ENCODE measurements at places on chromosomes 13 and 19.

DNA sequence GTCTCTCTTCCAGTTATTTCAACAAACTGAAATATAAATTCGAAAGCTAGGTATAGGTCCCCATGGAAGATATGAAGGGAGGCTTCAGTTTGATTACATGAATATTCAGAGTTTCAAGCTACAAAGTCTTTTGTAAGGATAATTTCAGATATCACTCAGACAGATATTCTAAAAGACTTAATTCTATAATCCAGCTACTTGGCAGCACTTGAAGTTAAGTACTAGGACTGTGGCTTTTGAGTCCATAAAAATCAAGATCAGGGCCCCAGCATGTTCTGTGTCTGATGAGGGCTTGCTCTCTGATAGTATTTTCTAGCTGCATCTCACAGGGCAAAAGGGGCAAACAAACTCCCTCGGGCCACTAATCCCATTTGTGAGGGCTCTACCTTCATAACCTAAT lies 160.6 kb upstream of the IRS2 start:
- no peak for DNase-seq

DNA sequence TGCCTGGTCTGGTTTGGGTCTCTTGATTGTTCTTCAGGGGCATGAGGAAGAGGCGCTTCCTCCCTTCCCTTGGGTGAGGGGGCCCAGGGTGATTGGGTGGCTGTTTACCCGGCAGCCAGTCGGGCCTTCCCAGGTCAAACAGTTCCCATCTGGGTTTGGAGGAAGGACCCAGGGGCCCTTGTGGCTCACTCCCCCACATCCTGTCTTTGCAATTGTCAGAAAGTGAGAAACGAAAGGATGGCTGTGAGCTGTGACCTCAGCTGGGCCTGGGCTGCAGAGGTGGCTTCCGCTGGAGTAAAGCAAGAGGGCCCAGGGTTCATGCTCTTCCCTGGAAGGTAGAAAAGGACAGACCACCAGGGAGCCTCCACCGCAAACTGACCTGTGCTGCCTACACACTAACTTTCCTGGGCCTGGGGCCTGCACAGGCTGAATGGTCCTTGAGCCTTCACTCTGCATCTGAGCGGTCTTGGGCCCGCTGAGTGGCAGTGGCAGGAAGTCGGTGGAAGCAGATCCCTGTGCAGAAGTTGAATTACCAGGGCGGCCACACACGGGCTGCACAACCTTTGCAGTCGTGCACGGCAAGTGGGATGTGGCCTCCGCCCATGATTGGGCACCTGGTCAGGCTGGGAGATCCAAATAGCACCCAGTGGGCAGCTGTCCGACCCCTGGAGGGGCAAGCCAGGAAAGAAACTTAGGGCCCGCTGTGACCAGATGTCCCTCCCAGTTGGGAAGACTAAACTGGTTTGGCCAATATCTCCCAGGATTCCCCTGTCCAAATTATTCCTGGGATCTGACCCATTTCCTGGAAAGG lies 5.3 kb upstream of the CD79A start:
- DNase-seq = no peak

GRCh38 chr13:20146381-20146780 lies 14.5 kb downstream of the GJA3 start:
- DNase-seq = no peak

DNA sequence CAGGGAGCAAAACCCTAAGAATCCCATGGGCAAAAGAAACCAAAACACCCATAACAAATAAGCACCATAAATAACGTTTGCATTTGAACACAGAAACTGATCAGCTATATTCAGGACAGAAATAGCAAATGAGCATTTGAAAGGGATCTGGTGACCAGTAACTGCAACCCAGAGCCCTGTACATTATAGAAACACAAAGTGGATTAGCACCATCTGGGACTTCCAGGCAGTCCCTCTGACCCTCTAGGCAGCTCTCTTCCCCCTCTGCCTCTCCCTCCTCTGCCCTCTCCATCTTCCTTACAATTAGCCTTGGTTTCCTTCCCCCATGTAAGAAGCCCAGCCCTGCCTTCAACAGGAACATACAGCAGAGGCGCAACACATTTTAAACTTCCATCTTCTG lies 215.0 kb downstream of the DCLK1 start:
- no peak for DNase-seq

GRCh38 chr19:18898081-18898606 lies 2.2 kb upstream of the CERS1 start:
- no peak for DNase-seq

DNA sequence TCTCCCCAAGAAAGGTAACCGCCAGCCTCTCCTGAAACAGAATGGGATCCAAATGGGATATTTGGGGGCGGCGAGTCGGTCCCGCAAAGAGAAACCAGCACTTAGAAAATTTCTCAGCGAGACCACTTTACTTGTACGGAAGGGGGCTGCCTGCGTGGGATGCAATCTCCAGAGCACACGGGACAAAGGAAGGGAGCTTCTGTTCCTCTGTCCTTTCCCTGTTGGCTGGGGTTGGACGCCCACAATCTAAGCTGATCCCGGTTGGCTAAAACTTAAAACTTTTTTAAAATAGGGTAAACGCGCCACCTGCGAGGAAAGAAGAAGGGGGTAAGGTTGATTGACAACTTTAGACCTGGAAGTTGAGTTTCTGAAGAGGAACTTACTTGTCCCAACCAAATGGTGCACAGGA lies 826 bp upstream of the BSG start:
- peak; percentile 31 for DNase-seq

- DNase-seq = peak; percentile 57
Measured at GRCh38 chr19:14425696-14426138, 6.6 kb upstream of the DDX39A start.

DNA sequence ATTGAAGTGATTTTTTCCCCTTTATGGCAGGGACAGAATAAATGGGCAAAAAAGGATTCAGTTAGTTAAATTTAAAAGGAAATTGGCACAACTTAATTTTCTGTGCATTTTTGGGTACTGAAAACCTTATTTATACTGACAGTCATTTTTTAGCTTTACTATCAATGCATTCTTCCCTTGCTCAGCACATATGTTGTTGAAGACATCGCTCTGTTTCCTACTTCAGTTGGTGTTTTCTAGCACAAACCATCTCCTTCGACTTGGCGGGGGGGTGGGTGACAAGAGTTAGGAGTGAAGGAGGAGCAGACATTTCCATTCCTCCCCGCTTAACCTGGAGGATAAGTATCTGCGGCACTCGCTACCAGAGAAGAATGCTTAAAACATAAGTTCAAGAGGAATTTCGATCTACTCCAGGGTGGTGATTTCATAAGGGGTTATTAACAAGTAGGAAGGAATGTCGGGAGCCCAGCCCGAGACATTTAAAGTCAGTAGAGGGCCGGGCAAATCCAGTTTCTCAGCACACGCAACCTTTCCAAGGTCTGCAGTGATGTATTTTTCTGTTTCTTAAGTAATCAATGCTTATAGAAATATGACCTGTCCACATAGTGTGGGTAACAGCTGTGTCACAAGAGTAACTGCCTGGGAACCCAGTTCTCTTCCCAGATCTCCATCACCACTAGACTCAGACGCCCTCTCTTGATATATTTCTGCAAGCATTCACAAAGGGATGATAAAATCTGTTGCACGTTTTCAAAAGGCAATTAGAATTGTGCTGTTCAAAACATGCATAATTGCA lies 525.8 kb downstream of the MYO16 start:
- peak; percentile 53 for DNase-seq

- peak; percentile 30 for DNase-seq
Measured at GRCh38 chr19:7832781-7833180, 2.8 kb downstream of the EVI5L start.

DNA sequence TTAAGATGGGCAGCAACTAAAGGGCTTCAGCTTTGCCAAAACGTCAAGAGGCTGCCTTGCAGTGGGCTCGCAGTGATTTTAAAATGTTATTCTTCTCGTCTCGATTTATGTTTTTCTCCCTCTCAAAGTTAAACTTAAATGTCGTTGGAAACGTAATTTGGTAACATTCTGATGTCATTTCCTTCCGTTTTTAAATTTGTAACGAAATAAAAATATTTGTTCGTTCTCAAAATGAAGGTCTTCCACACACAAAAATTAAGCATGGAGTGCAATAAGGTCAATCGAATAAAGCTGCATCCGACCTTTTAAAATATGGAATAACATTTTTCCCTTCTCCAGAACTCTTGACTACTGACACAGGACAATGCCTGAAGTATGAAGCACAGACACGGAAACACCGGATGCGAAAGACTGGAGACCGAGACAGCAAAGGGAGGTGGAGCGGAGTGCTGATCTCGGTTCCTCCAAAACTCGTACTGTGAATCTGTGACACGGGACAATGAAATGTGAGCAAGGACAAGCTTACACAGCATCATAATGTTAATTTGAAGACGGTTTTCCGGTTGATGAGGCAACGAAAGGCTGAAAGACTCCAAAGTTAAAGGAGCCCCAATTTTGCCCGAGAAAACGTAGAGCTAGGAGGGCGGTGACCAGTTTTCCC lies 850 bp downstream of the MTMR6 start:
- peak; percentile 57 for DNase-seq

GRCh38 chr19:58279042-58279924 lies 528 bp downstream of the ZNF8 start:
- peak; percentile 72 for DNase-seq

DNA sequence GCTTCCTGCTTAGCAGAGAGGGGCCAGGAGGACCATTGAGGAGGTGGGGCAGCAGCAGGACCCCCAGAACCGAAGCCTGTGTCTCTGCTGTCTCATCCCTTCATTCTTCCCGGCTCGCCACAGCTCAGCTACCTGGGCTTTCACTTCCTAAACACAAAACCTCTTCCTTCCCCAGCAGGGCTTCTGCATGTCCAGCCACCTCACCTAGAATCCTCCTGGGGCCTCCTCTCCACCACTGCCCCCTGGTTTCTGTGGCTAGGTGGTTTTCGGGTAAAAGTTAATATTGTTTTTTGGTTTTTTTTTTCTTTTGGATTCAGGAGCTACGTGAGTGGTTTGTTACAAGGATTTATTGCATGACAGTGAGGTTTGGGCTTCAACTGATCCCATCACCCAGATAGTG lies 61.8 kb upstream of the PABPC3 start:
- DNase-seq = no peak

DNA sequence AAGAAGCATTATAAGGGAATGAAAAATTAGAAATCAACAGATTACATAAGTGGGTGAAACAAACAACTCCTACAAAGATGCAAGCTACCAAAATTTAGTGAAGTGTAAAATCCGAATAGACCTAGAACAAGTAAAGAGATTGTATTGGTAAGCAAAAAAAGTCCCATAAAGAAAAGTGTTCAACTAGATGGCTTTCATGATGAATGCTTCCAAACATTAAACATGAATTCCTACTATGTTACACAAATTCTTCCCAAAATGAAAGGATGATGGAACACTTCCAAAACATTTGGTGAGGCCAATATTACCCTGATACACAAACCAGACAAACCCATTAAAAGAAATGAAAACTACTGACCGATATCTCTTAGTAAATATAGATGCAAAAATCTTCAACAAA lies 139.0 kb downstream of the GPC5 start:
- DNase-seq = no peak

DNA sequence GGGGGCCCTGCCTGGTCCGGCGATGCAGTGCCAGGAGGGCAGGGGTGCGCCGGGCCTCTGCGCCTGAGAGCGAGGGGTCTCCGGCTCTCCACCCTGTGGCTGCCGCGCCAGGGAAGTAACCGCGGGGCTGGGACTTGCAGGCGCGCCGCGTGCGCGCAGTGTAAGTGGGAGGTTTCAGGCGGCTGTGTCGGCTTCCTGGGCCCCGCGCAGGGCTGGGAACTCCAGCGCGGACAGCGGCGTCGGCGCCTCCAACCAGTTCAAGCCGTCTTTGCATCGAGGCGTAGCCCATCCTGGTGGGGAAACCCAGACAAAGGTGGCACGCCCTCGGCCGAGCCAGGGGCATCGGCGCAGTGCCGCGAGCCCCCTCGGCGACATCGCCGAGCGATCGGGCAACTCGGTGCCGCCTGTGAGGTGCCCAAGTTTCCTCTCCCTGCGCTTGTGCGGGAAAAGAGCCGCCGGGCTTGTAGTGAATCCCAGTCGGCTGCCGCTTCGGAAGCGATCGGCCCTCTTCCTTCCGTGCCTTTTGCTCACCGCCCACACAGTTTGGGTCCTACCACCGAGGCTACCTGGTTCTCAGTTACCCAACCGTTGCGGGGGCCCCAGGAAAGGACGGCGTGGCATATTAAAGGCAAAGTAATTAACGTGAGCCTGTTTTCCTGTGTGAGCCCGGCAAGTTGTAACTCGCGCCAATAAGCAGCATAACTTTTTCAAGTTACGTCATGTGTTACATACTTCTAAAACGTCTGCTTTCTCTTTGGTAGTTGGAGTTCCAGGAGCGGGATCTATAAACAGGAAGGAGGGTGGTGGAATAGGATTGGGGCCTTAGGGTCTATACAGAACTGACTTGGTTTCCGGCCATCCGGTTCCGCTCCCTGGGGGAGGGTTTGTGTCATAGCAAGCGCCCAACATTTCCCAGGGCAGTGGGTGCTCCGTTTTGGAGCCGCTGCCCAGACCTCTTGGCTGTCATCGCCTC lies 1.2 kb downstream of the LRCH1 start:
- DNase-seq = peak; percentile 91

DNA sequence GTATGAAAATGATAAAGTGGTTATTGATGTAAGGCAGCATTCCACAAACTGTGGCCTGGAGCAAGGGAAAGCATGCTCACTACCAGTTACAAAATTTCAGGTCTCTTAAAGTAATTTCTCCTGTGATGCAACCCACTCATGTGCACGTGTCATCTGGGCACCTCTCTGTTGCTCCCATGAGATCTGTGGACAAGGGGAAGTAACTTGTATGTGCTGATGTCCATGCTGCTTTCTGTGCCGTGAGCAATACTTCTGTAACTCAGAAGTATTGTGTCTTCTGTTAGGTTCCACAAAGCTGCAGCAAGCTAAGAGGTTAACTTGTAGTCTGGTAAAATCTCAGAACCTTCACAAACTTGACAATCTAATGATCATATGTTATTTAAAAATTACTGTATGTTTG lies 930.0 kb upstream of the SLITRK6 start:
- no peak for DNase-seq

DNA sequence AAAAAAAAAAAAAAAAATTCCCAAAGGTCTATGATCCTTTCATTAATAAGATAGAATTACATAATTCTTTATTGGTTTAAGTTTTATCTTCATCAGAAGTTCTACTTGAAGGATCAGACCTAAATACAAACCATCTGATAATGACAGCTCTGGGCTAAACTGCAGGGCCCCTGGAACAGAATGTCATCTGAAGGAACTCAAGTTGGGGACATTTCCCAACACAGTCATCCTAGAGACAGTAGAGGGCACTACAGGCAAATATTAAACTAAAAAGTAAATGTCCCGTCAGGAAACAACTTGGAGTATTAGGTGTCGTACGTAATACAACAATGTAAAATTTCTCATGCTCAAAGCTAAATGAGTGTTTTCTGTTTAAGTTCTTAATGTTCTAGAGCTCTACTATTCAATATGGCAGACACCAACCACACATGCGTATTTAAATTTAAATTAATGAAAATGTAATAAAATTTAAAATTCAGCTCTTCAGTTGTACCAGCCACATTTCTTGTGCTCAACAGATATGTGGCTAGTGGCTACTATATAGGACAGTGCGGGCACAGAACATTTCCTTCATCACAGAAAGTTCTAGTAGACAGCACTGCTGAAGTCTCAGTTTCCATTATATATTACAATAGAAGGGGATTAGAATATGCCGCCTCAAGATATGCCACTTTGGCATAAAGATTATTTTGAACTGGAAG lies 21.8 kb upstream of the NAXD start:
- peak; percentile 76 for DNase-seq

- DNase-seq = no peak
Measured at GRCh38 chr19:3656747-3657394, 30.3 kb upstream of the CACTIN start.
